ENCODE measurements at places on chromosomes 1 and 21. TPM values are rescaled to one million over a fixed set of nuclear protein-coding genes. Genes with fewer than 3 reads are reported as not detected.

Gene ATP1A2
- not detected for total RNA-seq

Gene EFNA3
- 1.7 TPM for total RNA-seq

Gene HSPB7
- total RNA-seq = not detected

DNA sequence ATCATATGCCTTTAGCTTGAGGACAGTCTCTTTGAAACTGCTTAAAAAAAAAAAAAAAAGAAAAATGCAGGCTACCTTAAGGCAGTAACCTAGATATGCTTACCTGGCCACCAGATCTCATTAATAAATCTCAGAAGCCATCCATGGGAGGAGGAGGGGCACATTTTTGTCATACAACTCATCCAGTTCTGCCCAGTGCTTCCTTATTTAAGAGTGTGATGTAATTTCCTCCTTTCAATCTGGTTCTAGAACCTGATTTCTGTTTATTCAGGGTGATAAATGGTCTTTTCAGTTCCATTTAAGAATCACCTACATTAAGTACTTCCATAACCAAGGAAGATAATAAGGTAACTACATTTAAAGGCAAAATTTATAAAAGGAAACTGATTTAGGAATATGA lies 6.1 kb downstream of the ERRFI1 start:
- peak; percentile 55 for DNase-seq

- no peak for DNase-seq
Measured at GRCh38 chr1:2403273-2403672, 9.1 kb downstream of the PEX10 start.

- no peak for DNase-seq
Measured at GRCh38 chr1:101312147-101312546, 75.3 kb downstream of the S1PR1 start.

GRCh38 chr1:113993072-113993471 lies 13.8 kb downstream of the OLFML3 start:
- no peak for DNase-seq

DNA sequence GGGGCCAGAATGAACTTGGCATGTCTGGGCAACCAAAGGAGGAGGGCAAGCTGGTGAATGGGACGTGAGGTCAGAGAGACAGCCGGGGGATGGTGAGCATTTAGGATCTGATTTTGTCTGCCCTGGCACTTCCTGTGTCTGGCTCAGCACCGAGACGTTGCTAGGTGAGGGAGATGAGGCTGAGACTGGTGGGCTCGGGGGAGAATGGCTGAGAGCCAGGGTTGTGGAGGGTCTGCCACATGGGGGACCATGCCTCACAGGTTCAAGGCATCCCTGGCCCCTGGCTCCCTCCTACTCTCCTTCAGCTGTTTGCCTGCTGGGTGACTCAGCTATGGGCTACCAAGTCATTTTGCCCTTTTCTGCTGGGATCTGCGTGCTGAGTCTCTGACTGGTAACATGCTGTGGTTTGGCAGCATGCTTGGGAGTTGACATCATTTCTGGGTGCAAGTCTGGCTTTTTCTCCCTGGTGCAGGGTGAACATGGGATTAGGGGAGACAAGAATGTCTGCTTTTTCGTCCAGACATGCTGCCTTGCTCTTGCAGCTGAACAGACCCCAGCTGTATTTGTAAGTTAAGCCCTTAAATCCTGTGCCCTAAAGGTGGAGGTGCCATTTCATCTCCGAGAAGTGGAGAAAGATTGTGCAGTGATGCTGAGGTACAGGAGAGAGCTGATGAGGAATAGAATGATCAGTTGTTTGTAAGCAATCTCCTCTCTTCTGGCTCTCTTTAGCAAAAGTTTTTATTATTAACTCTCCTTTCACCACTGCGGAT lies 17.6 kb downstream of the GALNT2 start:
- peak; percentile 87 for DNase-seq

Gene ACTL8
- total RNA-seq = not detected

GRCh38 chr1:16205334-16205671 lies 7.1 kb downstream of the ARHGEF19 start:
- no peak for DNase-seq

Gene FYB2
- total RNA-seq = not detected

- DNase-seq = peak; percentile 61
Measured at GRCh38 chr1:175197531-175197930, 5.0 kb upstream of the KIAA0040 start.

Gene ATP6V1G3
- total RNA-seq = not detected

GRCh38 chr1:35633547-35633946 lies 7.8 kb downstream of the PSMB2 start:
- DNase-seq = no peak

- no peak for DNase-seq
Measured at GRCh38 chr1:39575191-39576015, 1.2 kb downstream of the PABPC4 start.

- DNase-seq = no peak
Measured at GRCh38 chr1:214002472-214002871, 14.7 kb downstream of the PROX1 start.

- peak; percentile 38 for DNase-seq
Measured at GRCh38 chr21:15826147-15826780, 96.5 kb downstream of the USP25 start.

Gene AMY1B
- total RNA-seq = not detected

Gene SH2D1B
- 0.07 TPM for total RNA-seq

Measured in epithelial cell of proximal tubule (primary cell).